AG08396 (cell line): ENCODE measurements at places on chromosomes 11 and 22.

GRCh38 chr22:32226326-32227104 lies 21.6 kb upstream of the RFPL2 start:
- no peak for DNase-seq

- DNase-seq, result no peak
These were observed 4.2 kb downstream of the ABCC8 start for GRCh38 chr11:17472467-17472866.

DNA sequence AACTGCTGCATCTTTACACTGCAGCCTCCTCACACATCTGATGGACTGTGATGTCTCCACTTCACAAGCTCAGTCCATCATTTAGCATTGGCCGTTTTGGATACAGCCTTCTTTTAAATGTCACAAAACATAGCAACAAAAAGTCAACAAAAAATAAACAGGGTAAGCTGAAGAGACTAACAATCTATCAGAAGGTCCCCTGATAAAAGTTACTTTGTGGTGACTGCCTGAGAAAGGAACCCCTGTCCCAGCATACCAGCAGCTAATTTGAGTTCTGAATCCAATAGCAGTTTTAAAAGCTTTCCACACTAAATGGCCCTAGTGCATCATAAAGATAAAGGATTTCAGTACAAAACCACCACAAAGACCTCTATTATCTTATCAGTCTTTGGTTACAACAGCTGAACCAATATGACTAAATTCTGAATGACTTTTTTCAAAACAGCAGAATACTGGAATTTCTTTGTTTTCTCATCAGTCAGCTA lies 162.4 kb downstream of the SOX6 start:
- DNase-seq, result no peak

DNA sequence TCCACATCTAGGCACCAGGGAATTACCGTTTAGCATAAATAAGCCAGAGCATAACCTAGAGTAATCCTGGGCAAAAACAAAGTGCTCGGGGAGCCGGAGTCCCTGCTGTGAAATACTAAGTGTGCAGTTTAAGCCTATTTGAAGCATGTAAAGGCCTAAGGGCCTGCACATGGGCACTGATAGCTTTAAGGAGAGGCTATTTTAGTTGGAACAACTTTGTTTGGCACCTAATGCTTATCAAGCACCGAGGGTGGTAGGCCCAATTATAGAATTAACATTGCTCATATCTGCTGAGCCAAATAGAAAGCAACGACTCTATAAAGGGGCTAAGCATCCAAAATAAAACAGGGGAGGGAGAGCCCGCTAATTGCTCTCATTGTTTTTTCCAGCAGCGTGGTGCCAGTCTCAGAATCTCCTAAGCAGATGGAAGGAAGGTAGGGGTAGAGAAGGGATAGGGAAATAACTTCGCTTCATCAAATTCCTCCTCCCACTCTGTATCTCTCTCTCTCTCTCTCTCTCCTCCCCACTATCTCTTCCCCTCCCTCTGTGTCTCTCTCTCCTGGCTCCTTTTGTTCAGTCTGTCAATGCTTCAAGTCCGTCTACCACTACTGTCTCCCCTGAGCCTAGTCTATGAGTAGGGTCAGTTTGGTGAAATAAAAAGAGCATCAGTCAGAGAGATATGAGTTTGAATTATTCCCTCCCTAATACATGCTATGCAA lies 292.8 kb downstream of the NXPE2 start:
- DNase-seq, result no peak

DNA sequence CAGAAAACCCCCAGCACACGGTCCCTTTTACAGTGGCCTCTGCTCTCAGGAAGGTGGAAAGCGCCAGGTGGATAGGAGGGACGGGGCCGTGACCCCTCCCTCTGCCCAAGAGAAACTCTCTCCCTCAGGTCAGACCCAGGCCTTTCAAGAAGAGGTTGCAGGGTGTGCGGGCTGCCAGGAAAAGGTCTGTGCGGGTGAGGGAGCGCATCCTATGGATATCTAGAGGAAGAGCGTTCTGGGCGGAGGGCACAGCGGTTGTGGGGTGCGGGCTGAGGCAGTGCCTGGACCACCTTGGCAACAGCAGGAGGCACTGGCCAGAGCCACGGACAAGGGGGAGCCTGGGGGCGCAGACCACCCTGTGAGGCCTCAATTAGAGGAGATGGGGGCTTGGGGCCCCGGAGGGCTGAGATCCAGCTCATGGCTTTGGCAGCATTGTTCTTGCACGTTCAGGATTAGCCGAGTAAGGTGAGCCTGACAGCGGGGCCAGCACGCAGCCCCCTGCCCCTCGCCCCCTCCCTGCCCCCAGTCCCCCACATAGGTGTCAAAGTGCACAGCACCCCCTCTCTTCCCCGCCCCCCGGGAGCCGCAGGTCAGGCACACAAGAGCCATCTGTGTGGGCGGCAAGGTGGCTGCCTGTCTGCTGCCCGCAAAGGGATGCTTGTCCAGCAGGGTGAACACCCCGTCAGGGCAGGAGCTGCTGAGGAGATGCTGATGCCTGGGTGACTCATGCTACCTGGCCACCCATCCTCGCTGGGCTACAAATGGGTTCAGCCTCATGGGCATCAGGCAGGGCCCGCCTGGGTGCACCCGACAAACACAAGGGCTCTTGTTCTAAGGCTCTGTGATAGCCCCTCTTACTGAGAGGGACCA lies 92.8 kb upstream of the KCNQ1OT1 start:
- DNase-seq, result no peak

DNA sequence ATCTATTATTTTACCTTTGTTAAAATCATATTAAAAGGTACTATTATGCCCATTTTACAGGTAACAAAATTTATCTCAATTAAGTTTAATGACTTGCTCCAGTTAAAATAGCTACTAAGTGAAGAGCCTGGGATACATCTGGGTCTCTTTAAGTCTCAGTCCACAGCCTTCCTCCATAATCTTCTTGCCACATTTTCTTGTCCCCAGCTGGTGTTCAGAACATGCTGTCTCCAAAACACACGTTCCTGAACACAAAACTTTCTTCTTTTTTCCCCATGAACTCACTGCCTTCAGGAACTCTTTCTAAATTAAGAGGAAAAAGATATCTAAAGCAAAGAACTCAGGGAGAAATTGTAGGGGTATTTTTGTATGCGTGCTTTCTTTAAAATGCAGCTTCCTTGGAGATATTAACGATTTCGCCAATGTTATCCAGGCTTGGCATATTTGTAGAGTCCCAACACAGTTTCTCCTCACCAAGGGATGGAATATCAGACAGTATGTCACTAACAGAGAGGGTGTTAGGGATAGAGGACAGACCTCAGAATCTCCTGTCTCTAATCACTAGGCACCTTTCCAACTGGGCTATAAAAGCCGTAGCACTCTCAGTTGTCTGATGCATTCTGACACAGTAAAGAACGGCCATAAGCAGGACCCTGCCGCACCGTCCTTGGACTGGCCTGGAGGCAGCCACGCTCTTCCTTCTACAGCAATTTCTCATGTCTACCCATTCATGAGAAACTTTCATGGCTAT lies 232.8 kb upstream of the BLID start:
- no peak for DNase-seq

- no peak for DNase-seq
These were observed 13.6 kb downstream of the PNPLA5 start for GRCh38 chr22:43878079-43878795.

DNA sequence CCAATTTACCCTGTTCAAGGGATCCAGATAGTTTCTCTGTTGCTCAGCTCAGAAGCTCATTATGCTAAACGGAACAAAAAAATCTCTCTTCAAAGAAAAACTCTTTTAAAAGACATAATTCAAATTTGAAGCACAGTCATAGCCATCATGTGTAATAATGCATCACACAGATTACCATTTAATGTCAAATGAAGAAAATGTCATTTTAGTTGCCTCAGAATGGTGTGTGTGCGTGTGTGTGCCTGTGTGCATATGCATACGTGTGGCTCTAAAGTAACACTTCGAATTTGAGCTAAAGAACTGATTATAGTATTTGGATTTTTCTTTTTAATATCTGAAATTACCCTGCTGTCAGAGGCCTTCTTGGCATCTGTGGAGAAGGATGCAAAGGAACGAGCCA lies 9.9 kb downstream of the TTC12 start:
- DNase-seq, result no peak

- DNase-seq, result no peak
These were observed 6.2 kb downstream of the MS4A10 start for GRCh38 chr11:60791153-60791933.

GRCh38 chr11:91513734-91514133 lies 710.9 kb upstream of the FAT3 start:
- no peak for DNase-seq

GRCh38 chr11:14249121-14249963 lies 109.6 kb downstream of the RRAS2 start:
- peak; percentile 54 for DNase-seq

DNA sequence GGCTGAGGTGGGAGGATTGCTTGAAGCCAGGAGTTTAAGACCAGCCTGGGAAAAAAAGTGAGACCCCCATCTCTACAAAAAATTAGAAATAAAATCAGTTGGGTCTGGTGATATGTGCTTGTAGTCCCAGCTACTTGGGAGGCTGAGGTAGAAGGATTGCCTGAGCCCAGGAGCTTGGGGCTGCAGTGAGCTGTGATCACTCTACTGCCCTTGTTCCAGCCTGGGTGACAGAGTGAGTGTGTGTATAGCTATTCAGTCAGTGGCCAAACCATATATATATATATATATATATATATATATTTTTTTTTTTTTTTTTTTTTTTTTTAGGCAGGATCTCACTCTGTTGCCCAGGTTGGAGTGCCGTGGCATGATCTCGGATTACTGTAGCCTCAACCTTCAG lies 24.5 kb downstream of the ADM start:
- no peak for DNase-seq

DNA sequence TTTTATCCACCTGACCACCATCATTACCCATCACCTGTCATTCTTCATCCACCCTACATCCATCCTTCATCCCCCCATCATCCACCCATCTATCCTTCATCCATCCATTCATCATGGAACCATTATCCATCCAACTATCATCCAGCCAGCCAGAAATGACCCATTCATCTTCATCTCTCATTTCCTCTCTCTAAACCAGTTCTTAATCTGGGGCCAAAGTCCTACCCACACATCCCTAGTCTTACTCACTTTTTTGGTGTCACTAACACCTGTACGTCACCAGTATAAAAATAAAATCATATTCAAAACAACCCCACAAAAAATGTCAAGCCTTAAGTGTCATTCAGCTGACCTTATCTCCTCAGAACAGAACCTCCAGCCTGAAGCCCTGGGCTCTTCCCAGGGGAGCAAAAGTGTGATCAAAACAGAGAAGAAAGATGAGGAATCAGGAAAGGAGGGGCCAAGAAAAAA lies 12.3 kb downstream of the SPI1 start:
- DNase-seq, result no peak

DNA sequence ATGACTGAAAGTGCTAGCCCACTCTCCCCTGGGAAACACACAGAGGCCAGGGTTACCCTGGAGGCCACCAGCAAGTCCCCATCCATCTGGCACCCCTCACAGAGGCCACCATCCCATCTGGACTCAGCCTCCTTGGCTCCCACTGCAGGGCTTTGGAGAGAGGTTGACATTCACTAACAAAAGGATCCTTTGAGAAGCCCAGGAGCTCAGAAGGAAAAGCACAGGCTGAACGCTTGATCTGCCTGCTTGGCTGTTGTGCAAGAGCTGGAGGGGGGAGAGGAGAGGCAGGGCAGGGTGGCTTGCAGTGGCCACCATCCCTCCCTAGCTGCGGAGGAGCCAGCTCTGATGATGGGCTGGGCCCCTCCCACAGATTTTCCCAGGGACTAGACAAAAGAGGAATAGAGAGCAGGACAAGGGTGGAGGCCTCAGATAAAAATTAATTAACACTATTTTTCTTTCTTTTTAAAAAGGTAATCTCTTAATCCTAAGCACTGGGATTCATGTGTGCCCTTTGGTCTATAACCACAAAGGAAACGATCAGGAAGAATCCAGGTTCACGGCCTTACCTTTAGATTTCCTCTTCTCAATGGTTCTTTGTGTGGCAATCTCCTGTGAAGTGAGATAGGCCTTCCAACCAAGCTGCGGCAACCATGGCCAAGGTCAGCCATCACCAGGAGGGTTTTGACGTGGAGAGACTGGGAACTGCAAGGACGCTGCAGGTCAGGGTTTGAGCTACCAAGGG lies 154.7 kb downstream of the BARX2 start:
- DNase-seq, result no peak

GRCh38 chr11:31871310-31872075 lies 60.4 kb upstream of the PAX6 start:
- DNase-seq, result no peak

DNA sequence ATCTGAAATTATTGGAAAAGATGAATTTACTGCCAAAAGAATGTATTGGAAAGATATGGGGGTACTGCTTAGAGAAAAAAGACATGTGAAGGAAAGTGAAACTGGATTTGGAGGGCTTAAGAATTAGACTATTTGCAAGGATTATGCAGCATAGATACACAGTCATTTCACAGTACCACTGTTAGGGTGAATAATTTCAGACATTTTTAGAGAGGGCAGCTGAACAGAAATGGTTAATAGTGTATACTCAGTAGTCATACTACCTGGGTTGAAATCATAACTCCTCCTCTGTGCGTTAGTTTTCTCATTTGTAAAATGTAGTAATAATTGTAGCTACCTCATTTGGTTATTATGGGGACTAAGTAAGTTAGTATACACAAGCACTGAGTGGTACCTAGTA lies 33.0 kb downstream of the GAS2 start:
- DNase-seq, result no peak

GRCh38 chr22:46998331-46998730 lies 235.9 kb downstream of the TBC1D22A start:
- no peak for DNase-seq

- DNase-seq, result no peak
These were observed 14.0 kb downstream of the LRFN4 start for GRCh38 chr11:66870616-66871520.

DNA sequence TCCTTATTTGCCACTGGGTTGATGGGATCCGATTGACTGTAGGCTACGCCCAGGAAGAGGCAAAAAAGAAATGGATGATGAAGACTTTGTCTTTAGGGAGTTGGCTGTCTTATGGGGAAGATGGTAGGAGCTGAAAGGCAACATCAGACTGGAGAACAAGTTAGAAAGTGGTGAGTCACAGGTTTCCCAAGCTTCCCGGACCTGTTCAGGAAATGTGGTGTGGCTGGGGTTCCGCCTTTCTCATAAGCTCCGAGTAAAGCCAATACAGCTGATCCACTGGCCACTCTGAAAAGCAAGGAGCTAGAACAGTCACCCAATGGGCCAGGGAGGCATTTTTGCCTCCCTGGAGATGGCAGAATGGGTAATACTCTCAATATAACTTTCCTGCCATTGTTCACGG lies 194.5 kb downstream of the SNX19 start:
- DNase-seq, result no peak

- DNase-seq, result no peak
These were observed 10.4 kb downstream of the ATXN10 start for GRCh38 chr22:45682064-45682463.

GRCh38 chr22:22407061-22407460 lies 101.5 kb downstream of the ZNF280B start:
- no peak for DNase-seq

GRCh38 chr11:125519860-125520834 lies 24.1 kb upstream of the FEZ1 start:
- DNase-seq, result no peak

- DNase-seq, result no peak
These were observed 69.8 kb downstream of the FBLN1 start for GRCh38 chr22:45572444-45572843.
